ENCODE measurements at places on chromosomes 6 and 20. TPM values are rescaled to one million over a fixed set of nuclear protein-coding genes. Genes with fewer than 3 reads are reported as not detected.

GRCh38 chr6:160831739-160832138 is 129.7 kb downstream of the PLG start:
- no peak for DNase-seq

DNA sequence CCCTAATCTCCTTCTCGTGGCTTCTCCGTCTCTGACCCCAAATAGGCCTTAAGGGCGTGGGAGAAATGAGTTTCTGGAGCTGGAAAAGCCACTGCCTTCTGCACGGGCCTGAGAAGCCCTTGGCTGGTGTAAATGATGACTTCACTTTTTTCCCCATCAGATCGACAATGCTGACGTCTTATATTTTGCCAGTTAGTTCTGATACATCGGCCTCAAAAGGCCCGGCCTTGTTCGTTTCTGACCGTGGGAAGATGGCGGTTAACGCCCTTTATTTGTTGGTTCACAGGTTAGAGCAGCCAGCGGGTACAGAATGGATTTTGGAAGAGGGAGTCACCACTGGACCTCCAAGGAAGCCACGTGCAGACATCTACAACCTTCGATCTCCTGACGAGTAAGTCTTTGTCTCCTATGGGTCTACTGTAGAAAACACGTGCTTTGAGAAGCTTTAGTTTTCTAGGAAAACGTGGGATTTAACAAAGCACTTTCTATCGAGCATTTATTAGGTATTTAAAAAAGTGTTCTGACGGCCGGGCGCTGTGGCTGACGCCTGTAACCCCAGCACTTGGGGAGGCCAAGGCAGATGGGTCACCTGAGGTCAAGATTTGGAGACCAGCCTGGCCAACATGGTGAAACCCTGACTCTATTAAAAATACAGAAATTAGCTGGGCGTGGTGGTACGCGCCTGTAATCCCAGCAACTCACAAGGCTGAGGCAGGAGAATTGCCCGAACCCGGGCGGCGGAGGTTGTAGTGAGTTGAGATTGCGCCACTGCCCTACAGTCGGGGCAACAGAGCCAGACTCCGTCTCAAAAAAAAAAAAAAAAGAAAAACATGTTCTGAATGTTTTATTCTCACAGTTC is 1.2 kb upstream of the ZNFX1 start:
- peak; percentile 42 for DNase-seq

Gene MYO6
- 26.4 TPM for total RNA-seq

GRCh38 chr20:33915726-33916331 is 77.9 kb upstream of the RALY start:
- DNase-seq = peak; percentile 10

DNA sequence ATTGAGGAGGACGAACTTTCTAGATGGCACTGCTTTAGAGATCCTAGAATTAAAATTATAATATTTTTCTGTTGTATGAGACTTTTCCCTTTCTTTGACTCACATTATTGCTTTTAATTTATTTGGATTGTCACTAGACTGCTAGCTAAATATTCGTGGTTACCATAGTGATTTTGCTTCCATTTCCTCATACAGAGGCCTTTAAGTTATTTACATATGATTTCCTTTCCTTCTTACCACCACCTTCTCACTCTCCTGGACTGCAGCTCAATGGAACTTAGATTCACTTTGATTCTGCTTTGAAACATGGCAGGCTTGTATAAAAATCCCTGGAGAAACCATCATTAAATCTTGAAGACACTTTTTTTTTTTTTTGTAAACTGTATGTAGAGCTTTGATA is 222.9 kb downstream of the LAMA2 start:
- DNase-seq = no peak

- peak; percentile 33 for DNase-seq
Observed at GRCh38 chr6:132400883-132401617, at the start of gene MOXD1. MOXD1 (minus strand) TSS chr6:132401475; CDS start chr6:132401426, 49 bp downstream.

GRCh38 chr6:19880066-19880465 is 42.9 kb downstream of the ID4 start:
- DNase-seq = no peak

DNA sequence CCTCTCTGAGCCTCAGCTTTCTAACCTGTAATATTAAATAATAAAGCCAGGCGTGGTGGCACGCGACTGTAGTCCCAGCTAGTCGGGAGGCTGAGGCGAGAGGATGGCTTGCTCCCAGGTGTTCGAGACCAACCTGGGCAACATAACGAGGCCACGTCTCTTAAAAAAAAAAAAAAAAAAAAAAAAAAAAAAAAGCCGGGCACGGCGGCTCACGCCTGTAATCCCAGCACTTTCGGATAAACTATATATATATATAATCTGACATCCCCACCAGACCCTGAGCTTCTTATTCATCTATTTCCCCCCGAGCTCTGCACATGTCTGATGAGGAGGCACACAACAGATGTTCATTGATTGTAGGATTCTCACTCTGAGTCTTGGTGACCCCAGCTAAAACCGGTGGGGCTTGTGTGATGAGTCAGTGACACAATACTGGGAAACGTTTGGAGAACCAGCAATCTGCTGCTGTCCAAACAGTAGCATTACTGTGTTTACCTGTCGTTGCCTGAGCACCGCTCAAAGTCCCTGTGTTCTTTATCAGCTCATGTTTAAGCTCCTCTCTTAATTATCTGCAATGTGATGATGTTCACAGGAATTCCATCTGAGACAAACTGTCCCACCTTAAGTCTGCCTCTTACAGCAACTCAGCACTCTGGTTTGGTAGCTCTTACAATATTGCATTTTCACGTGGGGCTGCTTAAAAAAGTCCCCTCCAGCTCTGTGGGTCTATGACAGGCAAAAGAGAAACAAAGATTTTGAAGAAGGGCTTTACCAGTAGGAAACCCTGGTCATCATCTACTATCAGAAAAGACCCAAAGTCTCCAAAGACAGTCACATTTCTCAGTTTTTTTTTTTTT is 1.0 kb upstream of the SPATA2 start:
- peak; percentile 40 for DNase-seq

DNA sequence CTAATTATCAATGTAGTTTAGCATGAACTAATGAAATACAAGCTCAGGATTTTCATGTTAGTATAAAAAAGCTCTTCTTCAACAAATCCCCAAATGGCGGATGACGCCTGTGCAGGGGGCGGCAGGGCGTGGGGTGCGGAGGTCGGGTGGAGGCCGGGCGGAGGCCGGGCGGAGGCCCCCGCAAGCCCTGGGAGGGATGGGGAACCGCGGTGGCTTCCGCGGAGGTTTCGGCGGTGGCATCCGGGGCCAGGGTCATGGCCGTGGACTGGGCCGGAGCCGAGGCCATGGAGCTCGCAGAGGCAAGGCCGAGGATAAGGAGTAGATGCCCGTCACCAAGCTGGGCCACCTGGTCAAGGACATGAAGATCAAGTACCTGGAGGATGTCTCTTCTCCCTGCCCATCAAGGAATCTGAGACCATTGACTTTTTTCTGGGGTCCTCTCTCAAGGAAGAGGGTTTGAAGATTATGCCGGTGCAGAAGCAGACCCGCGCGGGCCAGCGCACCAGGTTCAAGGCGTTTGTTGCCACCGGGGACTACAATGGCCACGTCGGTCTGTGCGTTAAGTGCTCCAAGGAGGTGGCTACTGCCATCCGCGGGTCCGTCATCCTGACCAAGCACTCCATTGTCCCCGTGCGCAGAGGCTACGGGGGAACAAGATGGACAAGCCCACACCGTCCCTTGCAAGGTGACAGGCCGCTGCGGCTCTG is 10.4 kb upstream of the EIF2S2 start:
- no peak for DNase-seq

GRCh38 chr20:45639687-45640086 is 8.6 kb upstream of the WFDC9 start:
- no peak for DNase-seq

- DNase-seq = no peak
Observed at GRCh38 chr6:88855541-88856147, 107.8 kb downstream of the RNGTT start.

DNA sequence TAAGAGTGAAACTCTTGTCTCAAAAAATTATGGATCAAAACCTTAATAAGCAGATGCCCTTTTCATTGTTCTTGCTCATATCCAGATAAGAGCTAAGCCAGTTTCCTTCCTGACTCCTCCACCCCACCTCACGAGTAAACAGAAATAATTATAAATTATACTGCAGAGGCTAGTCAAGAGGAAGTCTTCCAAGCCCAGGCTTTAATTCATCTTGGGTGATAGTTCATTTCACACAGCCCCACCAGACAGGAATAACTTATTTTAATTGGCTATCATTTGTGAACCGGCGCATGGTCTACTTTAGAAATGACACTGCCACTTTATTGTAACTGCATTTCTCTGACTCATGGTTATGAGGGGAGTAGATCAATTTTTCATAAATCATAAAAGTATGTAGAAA is 102.0 kb downstream of the BTBD3 start:
- DNase-seq = peak; percentile 3

DNA sequence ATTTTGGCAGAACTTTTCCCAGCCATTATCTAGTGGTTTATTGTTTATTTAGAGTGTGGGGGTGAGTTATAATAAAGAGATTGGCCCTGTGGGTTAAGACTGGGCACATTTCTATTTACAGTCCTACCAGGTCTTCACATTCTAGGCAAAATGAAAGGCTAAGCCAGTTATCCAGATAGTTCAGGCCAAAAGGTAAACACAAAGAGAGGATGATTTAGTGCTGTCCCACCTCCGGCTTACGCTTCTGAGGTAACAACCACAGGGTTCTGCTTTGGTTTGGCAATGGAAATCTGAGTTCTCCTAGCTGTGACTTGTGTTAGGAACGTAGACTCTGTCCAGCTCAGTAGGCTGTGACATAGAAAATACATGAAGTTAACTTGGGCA is 50.3 kb upstream of the PTPRK start:
- peak; percentile 2 for DNase-seq

Gene OLIG3
- not detected for total RNA-seq

Gene RIPOR3
- 0.20 TPM for total RNA-seq

GRCh38 chr20:40880063-40880728 is 148.4 kb upstream of the TOP1 start:
- DNase-seq = no peak

Gene CCN6
- not detected for total RNA-seq

- DNase-seq = peak; percentile 20
Observed at GRCh38 chr6:104566411-104566810, 293.3 kb downstream of the HACE1 start.

GRCh38 chr6:68689910-68690309 is 54.8 kb downstream of the ADGRB3 start:
- no peak for DNase-seq

Gene ROS1
- not detected for total RNA-seq

DNA sequence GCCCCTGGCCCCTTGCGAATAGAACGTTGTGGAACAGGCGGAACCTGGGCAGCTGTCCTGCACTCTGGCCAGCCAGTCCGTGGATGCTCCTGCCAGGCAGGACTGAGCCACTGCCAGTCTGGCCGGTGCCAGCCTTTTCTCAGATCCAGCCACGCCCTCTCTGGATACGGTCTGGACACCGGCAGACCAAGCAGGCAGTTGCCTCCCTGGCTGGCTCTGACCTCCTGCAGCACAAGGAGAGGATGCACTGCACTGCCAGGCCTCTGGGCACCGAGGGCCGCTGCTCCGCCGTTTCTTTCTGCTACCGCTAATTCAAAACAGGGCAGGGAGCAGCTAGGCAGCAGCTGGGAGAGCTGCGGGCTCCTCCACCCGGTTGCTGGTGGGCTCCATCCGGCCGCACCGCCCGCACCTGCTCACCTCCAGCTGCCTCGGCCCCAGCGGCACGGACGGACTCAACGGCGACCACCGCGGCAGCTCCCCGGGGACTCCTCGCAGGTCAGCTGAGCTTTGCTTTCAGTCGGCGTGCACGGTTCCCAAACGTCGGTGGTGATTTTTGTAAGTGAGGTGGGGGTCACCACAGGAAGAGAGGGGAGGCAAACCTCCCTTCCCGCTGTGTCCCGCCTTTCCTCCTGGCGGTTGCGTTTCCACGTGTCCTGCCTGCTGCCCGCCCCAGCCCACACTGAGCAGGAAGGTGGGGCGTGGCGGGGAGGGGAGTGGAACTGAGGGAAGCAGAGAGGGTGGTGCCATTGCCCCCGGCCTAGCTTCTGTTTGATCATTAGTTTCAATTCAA is 30.3 kb upstream of the AFDN start:
- peak; percentile 65 for DNase-seq

DNA sequence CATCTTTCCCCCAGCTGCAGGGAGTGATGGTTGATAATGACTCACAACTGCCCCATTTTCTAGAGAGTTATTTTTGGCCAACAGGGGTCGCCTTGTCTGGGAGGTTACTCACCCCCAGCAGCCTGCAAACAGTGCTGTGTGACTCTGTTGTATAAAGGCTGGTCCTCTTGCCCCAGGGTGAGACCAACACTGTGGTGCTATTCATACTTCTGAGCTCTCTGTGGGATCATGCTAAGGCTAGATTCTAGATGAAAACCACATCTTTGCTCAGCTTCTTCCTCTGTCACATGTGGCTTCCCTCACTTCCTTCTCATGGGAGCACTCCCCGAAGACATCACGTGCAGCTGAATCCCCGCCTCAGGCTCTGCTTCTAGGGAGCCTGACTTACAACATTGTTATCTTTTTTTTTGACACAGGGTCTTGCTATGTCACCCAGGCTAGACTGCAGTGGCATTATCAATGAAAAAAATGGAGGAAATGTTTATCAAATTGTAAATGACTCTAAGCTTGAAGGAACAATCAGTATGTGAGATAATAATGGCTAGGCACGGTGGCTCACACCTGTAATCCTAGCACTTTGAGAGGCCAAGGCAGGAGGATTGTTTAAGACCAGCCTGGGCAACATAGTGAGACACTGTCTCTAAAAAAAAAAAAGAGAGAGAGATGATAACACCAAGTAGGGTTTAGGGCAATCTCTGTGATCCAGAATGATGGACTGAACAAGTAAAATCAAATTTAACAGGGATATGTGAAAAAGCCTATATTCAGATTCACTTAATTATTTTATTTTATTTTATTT is 55.7 kb upstream of the SLC23A2 start:
- peak; percentile 47 for DNase-seq

GRCh38 chr20:10288954-10289646 is 70.5 kb downstream of the SNAP25 start:
- DNase-seq = no peak

Gene TAGAP
- total RNA-seq = not detected

DNA sequence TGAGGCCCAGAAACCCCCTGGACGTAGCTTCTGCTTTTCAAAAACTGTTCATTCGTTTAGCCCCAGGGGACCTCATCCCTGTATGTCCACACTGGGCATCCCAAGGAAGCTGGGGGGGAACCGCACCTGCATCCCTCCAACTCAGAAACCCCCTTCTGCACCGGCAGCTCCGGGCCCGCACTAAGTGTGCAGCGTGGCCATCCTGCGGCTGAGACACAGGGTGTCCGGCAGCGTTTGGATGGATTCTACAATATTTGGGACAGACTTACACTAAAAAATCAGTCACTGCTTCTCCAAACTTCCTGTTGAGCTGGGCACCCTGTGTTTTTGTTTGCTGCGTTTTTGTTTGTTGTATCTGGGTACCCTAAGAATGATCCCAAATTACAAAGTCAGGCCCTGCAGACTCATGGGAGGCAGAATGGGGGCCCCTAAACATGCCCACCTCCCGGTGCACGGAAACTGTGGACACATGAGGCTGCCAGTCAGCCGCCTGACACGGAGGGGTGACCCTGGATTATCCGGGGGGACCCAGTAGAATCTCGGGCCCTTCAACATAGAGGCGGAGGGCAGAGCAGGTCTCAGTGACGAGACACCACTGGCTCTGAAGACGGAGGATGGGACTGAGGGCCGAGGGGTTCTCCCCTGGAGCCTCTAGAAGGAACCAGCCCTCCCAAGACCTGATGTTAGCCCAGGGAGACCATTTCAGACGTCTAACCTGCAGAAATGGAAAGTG is 88.2 kb upstream of the BHLHE23 start:
- DNase-seq = no peak

Gene METTL24
- total RNA-seq = not detected

Data from lung microvascular endothelial cell (primary cell).